Omental fat pad (tissue), 4 donors: ENCODE measurements at places on chromosomes 12 and 14. TPM values are rescaled to one million over a fixed set of nuclear protein-coding genes. Genes with fewer than 3 reads are reported as not detected.

Gene EPYC
- not detected for total RNA-seq

Gene SOX5
- total RNA-seq = 27.3 TPM

Gene KLHL33
- 2.0 TPM for total RNA-seq

Gene DIO2
- total RNA-seq = 0.56 TPM

Gene HOXC12
- not detected for total RNA-seq

Gene PLBD1
- total RNA-seq = 18.3 TPM

Gene IRAK4
- 23.5 TPM for total RNA-seq

Gene LTBP2
- 31.6 TPM for total RNA-seq
